ENCODE measurements at places on chromosomes 16 and 17. TPM values are rescaled to one million over a fixed set of nuclear protein-coding genes. Genes with fewer than 3 reads are reported as not detected.

KRT14 gene
- 0.04 TPM for total RNA-seq

KRTAP2-3 gene
- total RNA-seq, result not detected

DNA sequence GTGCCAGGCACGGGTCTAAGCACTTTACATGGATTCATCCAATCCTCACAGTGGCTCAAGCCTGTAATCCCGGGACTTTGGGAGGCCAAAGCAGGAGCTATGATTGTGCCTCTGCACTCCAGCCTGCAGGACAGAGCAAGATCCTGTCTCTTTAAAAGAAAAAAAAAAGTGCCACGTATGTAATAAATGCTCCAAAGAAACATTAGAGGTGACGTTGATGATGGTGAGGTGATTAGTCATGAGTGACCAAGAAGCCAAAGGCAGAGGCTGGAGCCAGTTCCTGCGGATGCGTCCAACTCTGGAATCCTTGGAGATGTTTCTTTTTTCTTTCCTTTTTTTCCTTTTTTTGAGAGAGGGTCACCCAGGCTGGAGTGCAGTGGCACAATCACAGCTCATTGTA lies 59.4 kb upstream of the SIAH1 start:
- H3K27ac ChIP-seq, result peak overlapping the region; percentile 29
- DNase-seq, result peak; percentile 44
- H3K4me3 ChIP-seq, result no peak overlapping the region
- H3K27me3 ChIP-seq, result no peaks in the 10 kb centered on the region
- H3K36me3 ChIP-seq, result no peaks in the 10 kb centered on the region

- H3K27ac ChIP-seq, result no peak overlapping the region
- H3K36me3 ChIP-seq, result no peaks in the 10 kb centered on the region
- H3K4me3 ChIP-seq, result no peak overlapping the region
Measured at GRCh38 chr17:65627108-65627507, 65.7 kb upstream of the AXIN2 start.

KCNJ2 gene
- 7.6 TPM for total RNA-seq

DNA sequence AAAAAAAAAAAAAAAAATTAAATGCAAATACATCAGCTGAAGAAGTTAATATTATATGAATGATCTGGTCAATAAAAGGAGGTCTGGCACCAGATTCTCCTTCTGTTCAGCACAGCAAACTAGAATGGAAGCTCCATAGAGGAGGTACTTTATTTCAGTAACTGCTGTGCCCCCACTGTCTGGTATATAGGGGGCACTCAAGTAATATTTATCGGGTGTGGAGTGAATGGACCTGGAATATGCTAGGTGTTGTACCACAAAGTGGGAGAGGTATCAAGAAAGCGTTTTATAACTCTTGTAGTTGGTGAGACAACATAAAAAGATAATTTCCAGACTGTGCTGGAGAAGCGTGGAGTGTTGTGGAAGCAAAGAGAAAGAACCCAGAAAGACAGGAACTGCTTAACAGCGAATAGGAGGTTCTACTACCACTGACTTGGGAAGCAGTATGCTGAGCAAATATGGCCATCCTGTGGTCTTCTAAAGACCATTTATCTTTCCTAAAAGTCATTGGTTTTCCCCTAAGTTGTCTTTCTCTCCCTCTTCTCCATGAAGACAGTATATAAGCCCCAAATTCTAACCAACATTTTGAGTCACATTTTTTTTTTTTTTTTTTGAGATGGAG lies 12.2 kb upstream of the PRKCA start:
- H3K4me3 ChIP-seq, result no peak overlapping the region
- H3K36me3 ChIP-seq, result no peaks in the 10 kb centered on the region
- DNase-seq, result no peak
- no peaks in the 10 kb centered on the region for H3K27me3 ChIP-seq
- H3K27ac ChIP-seq, result no peak overlapping the region
- H3K4me1 ChIP-seq, result no peaks in the 10 kb centered on the region

DNA sequence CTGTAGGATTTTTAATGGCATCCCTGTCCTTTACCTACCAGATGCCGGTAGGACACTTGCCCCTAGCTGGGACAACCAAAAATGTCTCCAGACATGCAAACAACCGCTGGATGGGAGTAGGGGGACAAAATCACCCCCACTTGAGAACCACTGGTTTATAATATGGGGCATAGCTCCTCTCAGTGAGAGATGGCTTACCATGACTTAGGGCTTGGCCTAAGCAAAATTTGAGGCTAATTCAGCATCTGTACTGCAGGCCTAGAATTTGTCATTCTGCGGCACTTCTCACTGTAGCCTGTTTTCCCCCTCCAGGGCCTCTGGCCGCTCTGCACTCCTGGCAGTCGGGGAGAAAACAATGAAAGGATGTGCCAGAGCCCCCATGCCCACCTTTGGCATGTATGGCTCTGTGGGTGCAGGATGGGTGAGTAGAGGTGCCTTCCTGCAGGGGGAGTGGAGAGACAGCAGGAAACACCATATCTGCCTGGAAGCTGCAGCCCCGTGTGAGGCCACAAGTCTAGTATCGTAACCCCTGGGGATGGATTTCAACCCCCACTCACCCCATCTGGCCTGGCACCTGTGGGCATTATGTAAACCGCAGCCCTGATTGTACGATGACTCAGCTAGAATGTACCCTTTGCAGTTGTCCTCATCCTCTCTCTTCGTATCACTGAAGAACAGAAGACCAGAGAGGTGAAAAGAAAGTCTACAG lies 268.1 kb downstream of the SOX9 start:
- peaks cover 5% of the 10 kb centered on the region for H3K27me3 ChIP-seq
- no peaks in the 10 kb centered on the region for H3K36me3 ChIP-seq
- no peak overlapping the region for H3K27ac ChIP-seq
- peaks cover 8% of the 10 kb centered on the region for H3K4me1 ChIP-seq

DNA sequence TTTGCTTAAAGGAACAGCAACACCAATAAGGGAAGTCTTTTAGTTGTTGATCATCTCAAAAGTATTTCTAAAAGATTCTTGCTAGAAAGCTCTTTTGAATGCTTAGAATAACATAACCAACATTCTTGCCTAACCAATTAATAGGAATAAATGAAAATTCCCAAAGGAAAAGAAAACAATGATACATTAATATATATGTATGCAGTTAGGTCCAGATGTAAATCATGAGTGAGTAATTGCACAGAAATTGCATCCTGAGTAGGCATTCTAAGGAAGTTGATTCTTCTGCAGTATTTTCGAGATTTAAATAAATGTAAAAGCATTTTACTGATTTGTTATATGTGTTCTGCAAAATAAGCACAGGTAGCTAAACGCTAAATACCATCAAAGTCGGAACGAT lies 22.1 kb downstream of the COX10 start:
- no peaks in the 10 kb centered on the region for H3K4me1 ChIP-seq
- H3K27ac ChIP-seq, result no peak overlapping the region
- H3K27me3 ChIP-seq, result no peaks in the 10 kb centered on the region
- no peak for DNase-seq
- no peak overlapping the region for H3K4me3 ChIP-seq

CCL8 gene
- 0.44 TPM for total RNA-seq

DNA sequence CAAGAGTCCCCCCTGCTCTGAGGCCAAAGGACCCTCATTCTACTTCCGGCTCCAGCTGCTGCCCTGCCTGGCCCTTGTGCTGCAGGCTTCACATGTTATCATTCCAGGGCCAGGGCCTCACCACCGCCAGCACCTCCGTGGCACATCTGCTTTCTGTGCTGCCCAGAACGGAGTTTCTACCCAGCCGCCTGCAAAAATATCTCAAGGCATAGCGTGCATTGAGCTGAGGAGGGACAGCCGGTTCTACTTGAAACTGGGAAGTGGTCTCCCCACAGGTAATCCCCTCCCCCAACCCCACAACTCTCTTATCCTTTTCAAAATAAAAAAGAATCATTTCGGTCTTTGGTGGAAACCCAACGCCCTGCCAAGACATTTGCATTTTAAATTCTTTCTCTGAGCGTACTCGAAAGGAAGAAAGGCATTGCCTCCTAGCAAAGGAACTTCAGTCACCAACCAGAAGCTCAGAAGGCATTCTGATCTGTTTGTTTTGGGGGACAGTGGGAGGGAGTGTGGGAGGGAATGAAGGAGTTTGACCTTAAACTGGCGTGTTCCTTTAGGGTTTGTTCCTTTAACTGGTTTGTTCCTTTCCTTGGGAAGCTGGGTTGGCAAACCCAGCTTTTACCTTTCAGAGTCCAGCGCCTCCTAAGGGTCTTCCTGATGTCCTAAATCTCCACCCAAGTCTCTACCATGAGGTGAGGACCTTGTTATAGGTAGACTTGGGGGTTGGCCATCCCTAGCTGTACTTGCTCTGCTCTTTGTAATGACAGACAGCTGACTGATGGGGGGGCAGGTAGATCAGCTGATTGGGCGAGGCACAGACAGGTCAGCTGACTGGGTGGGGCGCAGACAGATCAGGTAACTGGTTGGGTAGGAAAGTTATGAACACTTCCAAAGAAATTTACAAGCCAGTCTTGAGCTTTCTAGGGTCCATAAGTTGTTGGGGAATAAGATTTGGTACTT lies 33.4 kb upstream of the PIK3R6 start:
- peaks cover 6% of the 10 kb centered on the region for H3K27me3 ChIP-seq
- no peaks in the 10 kb centered on the region for H3K4me1 ChIP-seq
- no peaks in the 10 kb centered on the region for H3K36me3 ChIP-seq

DNA sequence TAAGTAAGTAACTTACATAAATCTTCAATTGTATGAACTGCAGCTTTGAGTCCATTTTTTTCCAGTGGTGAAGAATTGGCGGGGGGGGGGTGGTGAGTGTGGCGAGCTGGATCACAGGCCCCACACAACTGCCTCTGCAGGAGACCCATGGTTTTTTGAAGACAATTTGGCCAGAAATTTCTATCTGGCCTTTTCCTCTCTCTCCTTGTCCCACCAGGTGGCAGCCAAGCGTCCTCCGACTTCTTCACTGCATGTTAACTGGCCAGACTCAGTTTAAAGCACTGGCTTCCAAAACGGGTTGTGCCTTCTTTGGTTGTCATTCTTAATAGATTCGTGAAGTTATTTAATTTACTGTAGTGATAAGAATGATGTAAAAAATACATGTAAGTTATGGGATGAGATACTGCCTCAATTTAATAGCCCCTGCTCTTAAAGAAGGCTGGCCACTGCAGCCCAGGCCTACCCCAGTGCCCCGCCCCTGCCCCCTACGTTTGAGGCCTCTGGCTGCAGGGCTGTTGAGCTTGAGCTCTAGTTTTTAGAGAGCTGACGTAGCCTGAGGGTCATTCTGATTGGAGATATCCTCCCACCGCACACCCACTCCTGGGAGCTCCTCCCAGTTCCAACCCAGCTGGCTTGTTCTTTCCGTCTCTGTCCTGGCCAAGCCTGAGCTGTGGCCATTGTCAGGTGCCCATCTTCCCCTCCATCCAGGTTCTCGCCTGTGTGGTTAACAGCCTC lies 36.4 kb downstream of the AKAP1 start:
- H3K27me3 ChIP-seq, result no peaks in the 10 kb centered on the region
- H3K4me1 ChIP-seq, result peaks cover 8% of the 10 kb centered on the region
- peak; percentile 67 for DNase-seq
- no peak overlapping the region for H3K4me3 ChIP-seq
- no peak overlapping the region for H3K27ac ChIP-seq

DNA sequence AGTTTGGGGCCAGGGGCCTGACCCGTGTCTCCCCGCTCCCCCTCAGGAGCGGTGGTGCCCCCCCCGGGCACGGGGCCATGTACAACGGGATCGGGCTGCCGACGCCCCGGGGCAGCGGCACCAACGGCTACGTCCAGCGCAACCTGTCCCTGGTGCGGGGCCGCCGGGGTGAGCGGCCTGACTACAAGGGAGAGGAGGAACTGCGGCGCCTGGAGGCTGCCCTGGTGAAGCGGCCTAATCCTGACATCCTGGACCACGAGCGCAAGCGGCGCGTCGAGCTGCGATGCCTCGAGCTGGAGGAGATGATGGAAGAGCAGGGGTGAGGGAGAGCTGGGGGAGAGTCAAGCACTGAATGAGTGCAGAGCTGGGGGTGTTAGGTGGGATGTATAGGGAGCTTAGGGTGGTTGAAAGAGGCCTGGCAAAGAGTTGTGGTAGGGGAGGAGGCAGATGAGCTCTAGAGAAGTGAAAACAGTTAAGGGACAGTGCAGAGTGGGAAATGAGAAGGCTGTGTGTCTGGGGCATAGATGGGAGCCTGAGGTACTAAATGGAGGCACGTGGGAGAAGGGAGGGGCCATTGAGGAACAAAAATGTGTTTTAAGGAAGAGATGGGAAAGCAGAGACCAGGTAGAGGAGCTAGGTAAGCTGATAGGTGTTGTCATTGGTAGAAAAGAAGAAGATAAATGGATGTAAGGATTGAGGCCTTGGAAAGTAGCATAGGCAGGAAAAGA lies 4.0 kb downstream of the SRRM2 start:
- H3K27ac ChIP-seq, result no peak overlapping the region
- no peaks in the 10 kb centered on the region for H3K27me3 ChIP-seq
- H3K4me1 ChIP-seq, result peaks cover 28% of the 10 kb centered on the region

- peak; percentile 12 for DNase-seq
- H3K4me1 ChIP-seq, result no peaks in the 10 kb centered on the region
- no peak overlapping the region for H3K4me3 ChIP-seq
- H3K27ac ChIP-seq, result no peak overlapping the region
Measured at GRCh38 chr17:65228734-65229620, 91.8 kb downstream of the RGS9 start.

- no peaks in the 10 kb centered on the region for H3K36me3 ChIP-seq
- H3K27me3 ChIP-seq, result no peaks in the 10 kb centered on the region
- H3K27ac ChIP-seq, result no peak overlapping the region
- DNase-seq, result no peak
Measured at GRCh38 chr17:51085150-51085805, 35.4 kb downstream of the SPAG9 start.

- peaks cover 6% of the 10 kb centered on the region for H3K27me3 ChIP-seq
- H3K36me3 ChIP-seq, result no peaks in the 10 kb centered on the region
- no peak overlapping the region for H3K27ac ChIP-seq
- no peak overlapping the region for H3K4me3 ChIP-seq
- H3K4me1 ChIP-seq, result peaks cover 13% of the 10 kb centered on the region
- DNase-seq, result no peak
Measured at GRCh38 chr17:46264456-46265198, 30.3 kb upstream of the LRRC37A start.

PRSS36 gene
- total RNA-seq, result 2.3 TPM

DNA sequence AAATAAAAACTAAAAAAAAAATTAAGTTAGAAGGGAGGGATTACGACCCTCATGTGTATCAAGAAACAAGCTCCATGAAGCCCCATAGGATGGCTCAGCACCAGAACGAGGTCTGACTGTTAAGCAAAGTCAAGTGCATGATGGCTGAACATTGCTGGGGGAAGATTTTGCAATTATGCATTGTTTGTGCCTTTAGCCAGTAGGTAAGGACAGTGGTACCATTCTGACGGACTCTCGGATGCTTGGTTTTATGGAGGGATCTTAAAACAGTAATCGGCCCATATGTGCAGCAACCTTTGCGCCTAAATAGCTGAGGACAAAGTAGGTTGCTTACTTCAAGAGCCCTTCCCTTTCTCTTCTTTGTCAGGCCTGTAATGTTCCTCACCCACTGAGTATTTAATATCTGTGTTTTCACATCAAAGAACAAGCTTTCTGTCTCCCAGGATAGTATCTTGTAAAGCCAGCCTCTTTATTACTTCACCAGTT lies 186.0 kb downstream of the WWOX start:
- H3K4me1 ChIP-seq, result peaks cover 3% of the 10 kb centered on the region
- H3K27ac ChIP-seq, result no peak overlapping the region
- no peaks in the 10 kb centered on the region for H3K36me3 ChIP-seq
- no peaks in the 10 kb centered on the region for H3K27me3 ChIP-seq
- no peak for DNase-seq
- H3K4me3 ChIP-seq, result no peak overlapping the region

CMTM1 gene
- 6.6 TPM for total RNA-seq
